CD8-positive, alpha-beta memory T cell (primary cell): ENCODE measurements at places on chromosomes 16 and 17. TPM values are rescaled to one million over a fixed set of nuclear protein-coding genes. Genes with fewer than 3 reads are reported as not detected.
A peak's percentile ranks its signal among the peaks of the same experiment; 100 is the strongest.

- no peaks in the 10 kb centered on the region for H3K36me3 ChIP-seq
- H3K27ac ChIP-seq = no peak overlapping the region
- no peaks in the 10 kb centered on the region for H3K27me3 ChIP-seq
- H3K4me1 ChIP-seq = peaks cover 32% of the 10 kb centered on the region
- DNase-seq = no peak
Measured at GRCh38 chr16:3498988-3499387, 1.8 kb upstream of the CLUAP1 start.

The SLC13A2 gene
- not detected for total RNA-seq

- no peaks in the 10 kb centered on the region for H3K27me3 ChIP-seq
- DNase-seq = no peak
- H3K27ac ChIP-seq = no peak overlapping the region
- no peaks in the 10 kb centered on the region for H3K36me3 ChIP-seq
Measured at GRCh38 chr16:75558846-75559401, 2.9 kb upstream of the TMEM231 start.

The ZNF771 gene
- total RNA-seq = 7.3 TPM

DNA sequence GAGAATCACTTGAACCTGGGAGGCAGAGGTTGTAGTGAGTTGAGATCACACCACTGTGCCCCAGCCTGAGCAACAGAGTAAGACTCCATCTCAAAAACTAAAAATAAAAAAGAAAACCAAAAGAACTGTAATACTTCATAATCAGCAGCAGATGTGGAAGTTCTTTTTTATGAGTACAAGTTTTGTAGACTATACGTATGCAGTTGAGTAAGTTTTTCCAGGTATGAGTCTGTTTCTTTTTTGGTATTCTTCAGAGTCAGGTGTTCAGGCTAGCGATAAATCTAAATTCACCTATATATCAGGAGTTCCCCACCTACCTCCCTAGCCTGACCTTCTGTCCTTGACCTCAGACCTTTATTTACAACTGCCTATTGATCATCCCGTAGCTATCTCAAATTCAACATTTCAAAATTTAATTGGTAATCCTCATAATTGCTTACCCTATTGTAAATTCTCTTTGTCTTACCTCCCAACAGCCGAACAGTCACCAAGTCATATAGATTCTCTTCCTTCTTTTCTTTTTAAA is 10.7 kb downstream of the DCTN5 start:
- no peaks in the 10 kb centered on the region for H3K27me3 ChIP-seq
- peaks cover 5% of the 10 kb centered on the region for H3K36me3 ChIP-seq
- no peak overlapping the region for H3K27ac ChIP-seq
- H3K4me3 ChIP-seq = no peak overlapping the region
- DNase-seq = no peak
- no peaks in the 10 kb centered on the region for H3K4me1 ChIP-seq

DNA sequence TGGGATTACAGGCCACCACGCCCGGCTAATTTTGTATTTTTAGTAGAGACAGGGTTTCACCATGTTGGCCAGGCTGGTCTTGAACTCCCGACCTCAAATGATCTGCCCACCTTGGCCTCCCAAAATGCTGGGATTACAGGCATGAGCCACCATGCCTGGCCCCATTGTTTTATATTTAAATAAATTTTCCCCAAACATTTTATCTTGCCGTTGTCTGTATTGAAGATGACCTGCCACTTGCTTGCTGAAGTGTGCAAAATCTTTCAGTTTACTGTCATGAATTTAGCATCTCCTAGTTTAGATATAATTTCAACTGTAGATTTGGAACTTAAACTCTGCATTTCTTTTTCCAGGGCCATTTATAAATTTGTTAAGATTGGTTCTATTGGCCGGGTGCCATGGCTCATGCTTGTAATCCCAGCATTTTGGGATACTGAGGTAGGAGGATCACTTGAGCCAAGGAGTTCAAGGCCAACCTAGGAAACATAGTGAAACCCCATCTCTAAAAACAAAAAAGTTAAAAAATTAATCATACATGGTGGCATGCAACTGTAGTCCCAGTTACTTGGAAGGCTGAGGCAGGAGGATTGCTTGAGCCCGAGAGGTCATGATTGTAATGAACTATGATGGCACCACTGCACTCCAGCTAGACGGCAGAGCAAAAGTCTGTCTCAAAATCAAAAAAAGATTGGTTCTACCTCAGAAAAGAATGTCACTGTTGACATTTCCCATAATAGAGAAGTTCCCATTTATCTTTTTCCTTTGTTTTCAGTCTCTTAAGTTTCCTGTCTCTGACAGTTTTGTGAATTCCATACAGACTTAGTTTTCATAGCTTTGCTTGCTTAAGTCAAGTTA is 84.4 kb downstream of the VMP1 start:
- no peak for DNase-seq
- peaks cover 5% of the 10 kb centered on the region for H3K36me3 ChIP-seq
- H3K27ac ChIP-seq = no peak overlapping the region

GRCh38 chr16:26070302-26071100 is 378.7 kb downstream of the HS3ST4 start:
- no peaks in the 10 kb centered on the region for H3K27me3 ChIP-seq
- H3K4me3 ChIP-seq = no peak overlapping the region
- no peak for DNase-seq
- no peaks in the 10 kb centered on the region for H3K4me1 ChIP-seq

The TEKT5 gene
- total RNA-seq = not detected

DNA sequence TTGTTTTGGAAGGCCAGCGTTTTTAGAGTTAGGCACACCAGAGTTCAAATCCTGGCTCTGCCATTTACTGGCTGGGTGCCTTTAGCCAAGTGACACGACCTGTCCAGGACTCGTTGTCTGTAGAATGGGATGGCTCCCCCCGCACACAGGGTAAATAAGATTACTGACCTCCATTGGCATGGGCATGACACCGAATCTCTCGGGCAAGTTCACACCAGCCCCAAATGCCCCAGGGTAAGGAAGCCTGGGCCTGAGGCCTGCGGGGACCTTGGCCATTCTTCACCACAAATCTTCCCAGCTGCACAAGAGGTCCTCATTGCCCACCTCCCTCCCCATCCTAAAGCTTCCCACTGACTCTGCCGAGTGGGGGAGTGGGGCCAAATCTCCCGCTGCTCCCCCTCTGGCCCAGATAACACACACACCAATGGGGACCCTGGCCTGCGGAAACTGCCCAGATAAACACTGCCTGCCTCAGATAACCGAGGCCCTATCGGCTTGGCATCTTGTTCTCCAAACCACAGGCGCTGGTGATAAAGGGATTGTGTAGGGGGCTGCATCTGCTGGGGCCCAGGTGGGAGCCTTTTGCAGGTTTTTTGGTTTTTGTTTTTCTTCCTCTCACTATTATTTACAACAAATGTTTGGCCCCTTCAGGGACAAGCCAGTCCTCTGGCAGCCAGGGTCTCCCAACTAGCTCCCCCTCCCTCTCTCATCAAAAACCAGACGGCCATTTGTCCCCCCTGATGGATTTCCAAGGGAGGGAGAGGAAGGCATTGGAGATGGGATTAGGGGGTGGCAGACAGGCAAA is 75.0 kb upstream of the LHX1 start:
- no peak for DNase-seq
- H3K4me3 ChIP-seq = no peak overlapping the region
- no peaks in the 10 kb centered on the region for H3K27me3 ChIP-seq
- no peaks in the 10 kb centered on the region for H3K36me3 ChIP-seq
- no peaks in the 10 kb centered on the region for H3K4me1 ChIP-seq
- H3K27ac ChIP-seq = no peak overlapping the region

GRCh38 chr17:6056104-6056503 is 14.1 kb upstream of the WSCD1 start:
- H3K4me3 ChIP-seq = no peak overlapping the region
- DNase-seq = no peak
- no peaks in the 10 kb centered on the region for H3K36me3 ChIP-seq
- no peak overlapping the region for H3K27ac ChIP-seq

- no peaks in the 10 kb centered on the region for H3K36me3 ChIP-seq
- H3K27me3 ChIP-seq = no peaks in the 10 kb centered on the region
- no peaks in the 10 kb centered on the region for H3K4me1 ChIP-seq
- H3K27ac ChIP-seq = no peak overlapping the region
- H3K4me3 ChIP-seq = no peak overlapping the region
Measured at GRCh38 chr17:81371910-81372760, 23.1 kb upstream of the BAHCC1 start.

- H3K27me3 ChIP-seq = no peaks in the 10 kb centered on the region
- no peak for DNase-seq
- no peak overlapping the region for H3K27ac ChIP-seq
- H3K4me1 ChIP-seq = no peaks in the 10 kb centered on the region
- H3K4me3 ChIP-seq = no peak overlapping the region
- H3K36me3 ChIP-seq = no peaks in the 10 kb centered on the region
Measured at GRCh38 chr17:11330006-11330405, 89.0 kb downstream of the SHISA6 start.

DNA sequence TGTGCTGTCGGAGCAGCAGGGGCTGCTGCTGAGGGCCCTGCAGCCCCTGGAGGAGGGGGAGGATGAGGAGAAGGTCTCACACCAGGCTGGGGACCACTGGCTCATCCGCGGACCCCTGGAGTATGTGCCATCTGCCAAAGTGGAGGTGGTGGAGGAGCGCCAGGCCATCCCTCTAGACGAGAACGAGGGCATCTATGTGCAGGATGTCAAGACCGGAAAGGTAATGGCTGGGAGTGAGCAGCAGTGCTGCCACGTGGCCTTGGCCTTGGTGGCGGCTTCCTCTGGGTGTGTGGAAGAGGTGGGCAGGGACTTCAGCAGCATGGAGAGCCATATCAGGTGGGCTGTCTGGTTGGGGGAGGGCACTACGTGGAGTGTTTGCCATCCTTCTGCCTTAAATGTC is 20.0 kb downstream of the MVP start:
- H3K4me1 ChIP-seq = no peaks in the 10 kb centered on the region
- no peak for DNase-seq
- H3K36me3 ChIP-seq = peaks cover 37% of the 10 kb centered on the region
- H3K27me3 ChIP-seq = no peaks in the 10 kb centered on the region

The C16orf92 gene
- total RNA-seq = not detected

The LRRC37A3 gene
- 9.3 TPM for total RNA-seq

GRCh38 chr17:48576479-48577309 is 1.5 kb downstream of the HOXB4 start:
- no peak for DNase-seq
- peak overlapping the region; percentile 72 for H3K27ac ChIP-seq
- H3K36me3 ChIP-seq = no peaks in the 10 kb centered on the region
- peaks cover 32% of the 10 kb centered on the region for H3K27me3 ChIP-seq

The YPEL3 gene
- total RNA-seq = 32.6 TPM

DNA sequence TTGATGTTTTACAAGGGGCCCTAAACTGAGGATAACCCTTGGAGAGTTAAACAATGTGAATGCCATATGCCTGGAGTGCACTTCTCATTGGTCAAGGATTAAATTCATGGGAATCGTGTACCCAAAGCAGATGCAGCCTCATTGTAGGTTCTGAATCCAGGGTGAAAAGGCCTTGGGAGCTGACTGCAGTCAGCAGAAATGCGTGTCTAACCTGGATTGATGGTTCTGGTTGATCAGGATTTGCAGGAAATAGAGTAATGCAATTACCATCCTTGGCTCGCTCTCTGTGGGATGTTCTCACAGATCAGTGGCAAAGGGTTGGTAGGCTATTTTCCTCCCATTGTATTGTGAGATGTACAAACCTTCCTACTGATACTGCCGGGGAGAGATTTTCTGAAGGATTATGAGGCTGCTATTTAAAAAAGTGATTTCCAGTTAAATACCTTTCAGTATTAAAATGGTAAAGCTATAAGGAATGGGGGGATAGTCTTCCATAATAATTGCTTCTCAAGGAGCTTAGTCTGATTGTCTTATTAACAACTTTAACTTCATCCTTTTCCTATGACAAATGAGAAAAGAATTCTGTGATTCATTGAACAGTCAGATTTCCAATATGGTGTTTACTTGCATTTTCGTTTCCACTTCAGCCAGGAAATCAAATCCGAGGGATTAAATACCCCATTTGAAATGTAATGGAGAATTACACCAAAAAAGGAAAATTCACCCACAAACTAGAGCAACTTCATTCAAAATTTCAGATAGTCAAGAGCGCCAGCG is 1028.1 kb upstream of the EEF2KMT start:
- no peaks in the 10 kb centered on the region for H3K36me3 ChIP-seq
- H3K27ac ChIP-seq = no peak overlapping the region
- no peaks in the 10 kb centered on the region for H3K27me3 ChIP-seq
- H3K4me3 ChIP-seq = no peak overlapping the region

The CES5A gene
- total RNA-seq = not detected

DNA sequence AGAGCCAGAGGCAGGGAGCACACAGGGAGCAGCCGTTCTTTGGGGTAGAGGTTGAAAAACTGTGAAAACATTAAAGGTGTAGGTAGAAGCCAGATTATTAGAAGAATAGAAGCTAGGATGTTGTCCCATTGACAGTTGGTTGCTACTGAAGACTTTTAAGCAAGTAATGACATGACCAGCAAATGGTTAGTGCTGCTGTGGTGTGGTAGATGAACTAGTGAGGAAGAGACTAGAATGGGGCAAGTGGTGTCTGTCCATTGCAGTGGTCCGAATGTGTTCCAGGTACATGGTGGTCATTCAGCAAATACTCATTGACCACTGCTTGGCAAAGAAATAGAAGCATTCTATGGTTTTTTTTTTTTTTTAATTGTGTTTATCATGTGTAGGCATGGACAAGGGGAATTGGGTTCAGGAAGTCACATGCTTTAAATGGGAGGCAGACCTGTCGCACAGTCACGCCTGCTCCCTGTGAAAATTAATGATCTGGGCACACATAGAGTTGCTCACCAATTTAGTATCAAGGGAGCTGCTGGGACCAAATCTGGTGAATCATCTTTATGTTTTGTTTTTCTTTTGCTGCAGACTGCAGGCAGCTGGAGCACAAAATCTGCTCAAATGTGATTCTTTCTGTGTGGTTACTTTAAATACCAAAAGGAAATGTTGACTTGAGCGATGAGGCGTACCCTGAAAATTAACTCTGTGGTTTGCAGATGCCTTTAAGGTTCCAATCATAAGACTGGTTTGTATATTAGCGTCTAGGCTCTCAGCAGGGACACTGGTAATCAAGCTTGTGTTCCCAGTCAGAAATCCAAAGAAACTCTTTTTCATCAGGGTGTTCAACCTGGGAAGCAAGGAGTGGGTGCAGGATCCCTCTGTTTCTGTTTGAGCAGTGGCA is 30.7 kb downstream of the YPEL2 start:
- no peaks in the 10 kb centered on the region for H3K36me3 ChIP-seq
- peaks cover 78% of the 10 kb centered on the region for H3K4me1 ChIP-seq
- DNase-seq = peak; percentile 72
- peak overlapping the region; percentile 37 for H3K4me3 ChIP-seq
- H3K27ac ChIP-seq = no peak overlapping the region
- H3K27me3 ChIP-seq = no peaks in the 10 kb centered on the region

GRCh38 chr17:40522961-40523310 is 21.5 kb upstream of the TNS4 start:
- H3K27me3 ChIP-seq = no peaks in the 10 kb centered on the region
- DNase-seq = no peak
- no peak overlapping the region for H3K27ac ChIP-seq
- H3K4me1 ChIP-seq = peaks cover 23% of the 10 kb centered on the region

The VWA3A gene
- total RNA-seq = 0.04 TPM
